Calu3 (cell line): ENCODE measurements at places on chromosomes 11 and 22.

- no peaks in the 10 kb centered on the region for H3K36me3 ChIP-seq
- H3K4me1 ChIP-seq: no peaks in the 10 kb centered on the region
- no peak overlapping the region for H3K27ac ChIP-seq
- DNase-seq: no peak
Measured at GRCh38 chr11:115776916-115777315, 272.7 kb upstream of the CADM1 start.

- DNase-seq: no peak
- H3K4me3 ChIP-seq: no peak overlapping the region
- H3K27ac ChIP-seq: no peak overlapping the region
- H3K36me3 ChIP-seq: no peaks in the 10 kb centered on the region
- no peaks in the 10 kb centered on the region for H3K4me1 ChIP-seq
- no peaks in the 10 kb centered on the region for H3K27me3 ChIP-seq
Measured at GRCh38 chr11:12494699-12495098, 117.3 kb downstream of the PARVA start.

- H3K4me3 ChIP-seq: no peak overlapping the region
- no peaks in the 10 kb centered on the region for H3K4me1 ChIP-seq
- peaks cover 56% of the 10 kb centered on the region for H3K27me3 ChIP-seq
- no peaks in the 10 kb centered on the region for H3K36me3 ChIP-seq
Measured at GRCh38 chr11:68721075-68721474, 30.2 kb downstream of the TESMIN start.

DNA sequence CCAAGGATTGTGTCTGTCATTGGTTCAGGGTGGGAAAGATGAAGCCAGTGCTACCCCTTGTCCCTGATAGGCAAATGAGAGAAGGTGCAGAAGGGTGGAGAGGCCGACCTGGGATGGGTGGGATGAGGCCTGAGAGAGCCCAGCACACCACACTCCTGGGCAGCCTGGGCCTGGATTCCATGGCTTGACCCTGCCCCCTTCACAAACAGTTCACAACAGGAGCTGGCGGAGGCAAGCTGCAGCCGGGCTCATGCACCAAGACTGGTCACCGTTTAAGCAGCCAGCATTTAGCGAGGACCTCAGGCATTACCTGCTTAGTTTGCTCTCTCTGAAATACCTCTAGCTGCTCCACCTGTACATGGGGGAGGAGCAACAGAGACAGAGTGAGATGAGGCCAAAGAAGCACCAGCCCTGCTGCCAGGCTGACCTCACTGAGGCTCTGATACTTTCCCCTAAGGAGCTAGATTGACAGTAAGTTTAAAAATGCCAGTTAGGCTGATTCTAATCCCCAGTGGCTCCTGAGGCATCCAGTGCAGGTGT is 13.5 kb downstream of the IL18BP start:
- peaks cover 67% of the 10 kb centered on the region for H3K36me3 ChIP-seq
- DNase-seq: no peak
- H3K4me1 ChIP-seq: no peaks in the 10 kb centered on the region
- H3K4me3 ChIP-seq: no peak overlapping the region

DNA sequence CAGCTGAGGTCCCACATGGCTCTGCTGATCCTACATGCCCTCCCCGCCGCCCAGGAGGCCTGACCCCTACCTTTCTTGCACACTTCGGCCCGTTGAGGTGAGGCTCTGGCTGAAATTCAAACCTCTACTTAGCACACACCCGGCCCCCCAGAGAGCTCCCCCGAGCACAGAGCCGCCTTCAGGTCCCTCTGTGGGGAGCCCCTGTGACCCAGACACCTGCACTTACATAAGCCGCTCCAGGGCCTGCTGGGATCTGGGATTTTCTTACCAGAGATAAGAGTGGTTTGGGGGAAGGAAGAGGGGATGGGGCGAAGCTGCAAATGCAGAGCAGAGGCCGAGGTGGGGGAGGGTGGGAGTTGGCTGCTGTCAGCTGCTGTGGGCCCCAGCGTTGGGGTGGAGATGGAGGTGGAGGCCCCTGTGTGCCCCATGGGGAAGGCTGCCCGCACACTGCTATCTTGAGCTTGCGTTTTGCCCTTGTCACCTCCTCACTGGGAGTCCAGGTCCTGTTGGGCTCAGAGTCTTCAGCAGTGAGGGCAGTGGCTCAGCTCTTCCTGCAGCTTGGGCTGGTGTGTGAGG is 30.6 kb downstream of the CAPN1 start:
- H3K36me3 ChIP-seq: peaks cover 65% of the 10 kb centered on the region
- no peak overlapping the region for H3K27ac ChIP-seq
- no peaks in the 10 kb centered on the region for H3K4me1 ChIP-seq
- no peak overlapping the region for H3K4me3 ChIP-seq
- DNase-seq: no peak
- no peaks in the 10 kb centered on the region for H3K27me3 ChIP-seq

- H3K27ac ChIP-seq: no peak overlapping the region
- no peak for DNase-seq
- H3K4me1 ChIP-seq: no peaks in the 10 kb centered on the region
- H3K4me3 ChIP-seq: no peak overlapping the region
Measured at GRCh38 chr22:27853424-27853823, 51.9 kb upstream of the MN1 start.

GRCh38 chr11:95714843-95715776 is 74.5 kb downstream of the FAM76B start:
- no peaks in the 10 kb centered on the region for H3K27me3 ChIP-seq
- H3K36me3 ChIP-seq: no peaks in the 10 kb centered on the region
- H3K4me1 ChIP-seq: peaks cover 37% of the 10 kb centered on the region
- peak overlapping the region; percentile 75 for H3K27ac ChIP-seq
- no peak overlapping the region for H3K4me3 ChIP-seq

DNA sequence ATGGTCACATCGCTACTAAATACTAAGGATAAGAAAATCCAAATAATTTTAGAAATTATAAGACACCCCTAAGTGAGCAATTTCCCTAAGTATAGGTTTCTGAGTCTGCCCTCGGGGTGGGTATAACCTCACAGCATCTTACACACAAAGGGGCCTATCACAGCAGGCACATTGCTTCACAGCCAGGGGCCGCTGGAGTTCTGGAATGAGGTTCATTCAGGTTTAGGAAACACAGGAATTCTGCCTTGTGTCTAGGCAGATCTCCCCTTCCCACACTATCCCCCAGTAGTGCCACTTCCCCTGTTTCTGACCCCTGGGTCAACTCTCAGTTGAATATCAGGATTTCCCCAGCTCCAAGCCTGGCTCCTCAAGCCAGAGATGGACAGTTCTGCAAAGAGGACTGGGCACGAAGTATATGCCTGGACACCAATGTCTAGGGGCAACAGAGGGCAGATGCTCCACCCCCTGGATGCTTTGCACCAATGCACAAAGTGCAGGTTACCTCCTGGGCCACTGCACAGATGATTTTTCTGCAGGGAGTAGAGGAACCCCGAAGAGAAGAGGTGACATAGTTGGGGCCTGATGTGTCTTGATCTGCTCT is 11.4 kb downstream of the TUBA8 start:
- no peaks in the 10 kb centered on the region for H3K27me3 ChIP-seq
- no peak overlapping the region for H3K27ac ChIP-seq
- no peaks in the 10 kb centered on the region for H3K36me3 ChIP-seq
- no peak for DNase-seq

DNA sequence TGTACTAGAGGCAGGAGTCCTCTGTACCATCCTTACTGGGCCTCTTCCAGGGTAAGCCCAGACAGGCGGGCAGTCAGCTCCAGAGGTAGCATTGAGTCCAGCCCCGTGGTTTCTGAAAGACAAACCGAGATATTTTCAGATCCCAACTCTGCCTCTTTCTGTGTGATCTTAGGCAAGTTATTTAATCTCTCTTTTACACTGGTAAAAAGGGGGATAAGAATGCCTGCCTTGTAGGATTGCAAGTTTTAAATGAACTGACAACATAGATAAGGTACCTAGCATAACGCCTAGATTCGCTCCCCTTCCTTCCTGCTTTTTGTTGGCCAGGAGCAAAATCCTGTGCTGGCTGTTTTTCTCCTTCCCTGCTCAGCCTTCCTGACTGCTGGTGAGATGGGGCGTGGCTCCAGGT is 56.4 kb upstream of the NNMT start:
- no peak for DNase-seq
- no peaks in the 10 kb centered on the region for H3K4me1 ChIP-seq
- peaks cover 87% of the 10 kb centered on the region for H3K27me3 ChIP-seq
- H3K36me3 ChIP-seq: no peaks in the 10 kb centered on the region
- H3K27ac ChIP-seq: no peak overlapping the region

DNA sequence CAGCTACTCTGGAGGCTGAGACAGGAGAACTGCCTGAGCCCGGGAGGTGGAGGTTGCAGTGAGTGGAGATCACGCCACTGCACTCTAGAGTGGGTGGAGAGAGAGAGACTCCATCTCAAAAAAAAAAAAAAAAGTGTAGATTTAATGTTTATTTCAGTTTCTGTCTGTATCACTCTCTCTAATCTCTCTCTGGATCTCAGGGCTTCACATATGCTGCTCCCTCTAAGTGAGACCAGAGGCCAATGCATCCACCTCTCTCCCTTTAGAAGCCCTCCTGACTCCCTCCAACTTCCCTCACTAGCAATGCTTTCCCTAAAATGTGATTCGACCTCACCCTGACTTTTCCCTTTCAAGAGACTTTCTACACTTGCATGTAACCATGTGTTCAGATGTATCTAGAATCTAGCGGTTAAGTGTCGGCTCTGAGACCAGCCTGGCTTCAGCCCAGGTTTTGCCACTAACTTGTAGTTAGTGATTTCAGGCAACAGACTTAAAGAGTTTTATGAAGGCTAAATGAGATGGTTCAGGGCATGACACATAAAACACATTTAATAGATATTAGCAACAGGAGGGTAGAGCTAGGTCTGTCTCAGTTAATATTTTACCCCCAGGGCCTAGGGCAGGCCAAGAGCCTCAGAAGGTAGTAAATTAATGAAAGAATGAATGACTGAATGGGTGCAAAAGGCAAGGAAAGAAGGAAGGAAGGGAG is 364.3 kb downstream of the LARGE1 start:
- H3K27me3 ChIP-seq: peaks cover 14% of the 10 kb centered on the region
- no peaks in the 10 kb centered on the region for H3K36me3 ChIP-seq
- H3K4me1 ChIP-seq: peaks cover 9% of the 10 kb centered on the region
- no peak overlapping the region for H3K4me3 ChIP-seq
- no peak for DNase-seq

DNA sequence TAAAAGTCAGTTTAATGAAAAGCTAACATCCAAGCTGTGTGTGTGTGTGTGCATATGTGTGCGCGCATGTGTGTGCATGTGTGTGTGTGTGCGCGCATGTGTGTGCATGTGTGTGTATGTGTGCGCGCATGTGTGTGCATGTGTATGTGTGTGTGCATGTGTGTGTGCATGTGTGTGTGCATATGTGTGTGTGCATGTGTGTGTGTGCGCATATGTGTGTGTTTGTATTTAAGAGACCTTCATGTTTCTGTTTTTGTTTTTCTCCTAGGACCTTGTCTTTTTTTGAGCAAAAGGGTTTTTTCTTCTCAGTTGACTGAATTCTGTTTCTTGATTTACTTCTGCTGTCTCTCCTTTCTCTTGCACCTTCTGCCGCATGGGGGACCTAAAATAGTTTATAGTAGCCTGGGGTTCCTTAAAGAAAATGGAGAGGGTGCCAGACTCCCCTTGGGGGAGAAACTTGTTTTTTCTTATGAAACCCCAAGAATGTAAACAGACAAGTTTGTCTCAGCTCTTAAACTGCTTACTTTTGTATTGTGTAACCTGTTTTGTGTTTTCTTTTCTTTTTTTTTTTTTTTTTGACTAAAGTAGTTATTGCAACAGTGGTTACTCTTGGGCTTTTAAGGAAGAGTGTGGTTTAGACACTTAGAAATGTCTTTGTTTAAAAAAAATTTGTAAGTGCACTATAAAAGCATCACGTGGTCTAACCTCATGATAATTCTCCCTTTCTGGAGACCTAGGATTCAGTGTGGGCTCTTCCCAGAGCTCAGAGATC is 53.0 kb downstream of the OSBPL5 start:
- no peak for DNase-seq
- no peak overlapping the region for H3K27ac ChIP-seq
- H3K27me3 ChIP-seq: no peaks in the 10 kb centered on the region
- H3K36me3 ChIP-seq: peaks cover 5% of the 10 kb centered on the region
- H3K4me1 ChIP-seq: no peaks in the 10 kb centered on the region

DNA sequence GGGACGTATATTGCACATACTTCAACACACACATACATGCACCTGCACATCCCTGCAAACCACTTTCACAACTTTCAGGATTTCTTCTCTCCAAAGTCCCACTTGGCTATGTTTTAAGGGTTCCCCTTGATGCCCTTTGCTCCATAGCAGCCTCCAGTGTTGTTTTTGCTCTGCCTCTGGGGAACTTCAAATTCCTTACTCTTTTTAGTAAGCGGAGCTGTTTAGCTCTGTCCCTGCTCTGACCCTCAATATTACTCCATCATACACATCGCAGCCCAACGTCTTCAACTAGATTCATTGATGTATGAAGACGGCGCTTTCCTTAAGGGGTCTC is 18.3 kb downstream of the PRR5L start:
- peaks cover 48% of the 10 kb centered on the region for H3K27me3 ChIP-seq
- peaks cover 38% of the 10 kb centered on the region for H3K4me1 ChIP-seq
- no peak overlapping the region for H3K27ac ChIP-seq
- no peak overlapping the region for H3K4me3 ChIP-seq

- no peak for DNase-seq
- H3K27ac ChIP-seq: no peak overlapping the region
- peaks cover 27% of the 10 kb centered on the region for H3K36me3 ChIP-seq
- H3K4me1 ChIP-seq: peaks cover 6% of the 10 kb centered on the region
- H3K27me3 ChIP-seq: peaks cover 9% of the 10 kb centered on the region
Measured at GRCh38 chr11:66543263-66544107, 2.4 kb downstream of the ZDHHC24 start.

- no peaks in the 10 kb centered on the region for H3K27me3 ChIP-seq
- H3K4me1 ChIP-seq: peaks cover 38% of the 10 kb centered on the region
- DNase-seq: peak; percentile 76
- H3K27ac ChIP-seq: peak within 1 kb of the TSS; percentile 89
- H3K36me3 ChIP-seq: peaks cover 35% of the 10 kb centered on the region
Measured at GRCh38 chr11:20363500-20364340, at the start of gene HTATIP2. Gene HTATIP2 (plus strand): TSS chr11:20363714. CDS start chr11:20364238, 524 bp downstream.

DNA sequence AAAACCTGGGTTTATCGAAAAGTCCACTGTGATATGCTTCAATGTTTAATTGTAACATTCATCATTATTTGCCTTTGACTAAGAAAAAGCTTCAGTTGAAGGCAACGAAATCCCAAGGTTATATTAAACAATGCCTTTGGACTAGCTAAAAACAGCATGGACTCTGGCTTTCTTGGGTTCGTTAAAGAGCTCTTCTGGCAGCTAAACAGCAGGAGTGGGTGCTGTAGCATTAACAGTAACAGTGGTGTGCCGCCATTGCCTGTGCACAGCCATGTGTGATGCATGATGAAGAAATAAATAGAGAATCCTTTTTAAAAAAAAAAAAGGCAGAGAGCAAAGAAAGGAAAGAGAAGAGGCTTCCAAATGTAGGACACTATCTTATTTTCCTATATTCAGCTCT is 406.6 kb upstream of the FAT3 start:
- DNase-seq: no peak
- H3K27ac ChIP-seq: no peak overlapping the region
- no peaks in the 10 kb centered on the region for H3K27me3 ChIP-seq
- H3K36me3 ChIP-seq: no peaks in the 10 kb centered on the region
- H3K4me3 ChIP-seq: no peak overlapping the region

DNA sequence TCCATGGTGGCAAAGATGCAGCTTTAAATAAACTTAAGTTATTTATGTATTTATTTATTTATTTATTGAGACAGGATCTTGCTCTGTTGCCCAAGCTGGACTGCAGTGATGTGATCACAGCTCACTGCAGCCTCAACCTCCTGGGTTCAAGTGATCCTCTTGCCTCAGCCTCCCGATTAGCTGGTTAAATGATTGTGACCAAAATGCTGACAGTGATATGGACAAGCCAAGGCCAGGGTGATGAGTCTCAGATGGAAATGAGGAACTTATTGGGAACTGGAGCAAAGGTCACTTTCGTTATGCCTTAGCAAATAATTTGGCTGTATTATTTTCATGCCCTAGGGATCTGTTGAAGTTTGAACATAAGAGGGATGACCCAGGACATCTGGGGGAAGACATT is 9.3 kb upstream of the LRP5 start:
- H3K36me3 ChIP-seq: peaks cover 10% of the 10 kb centered on the region
- peaks cover 21% of the 10 kb centered on the region for H3K4me1 ChIP-seq
- H3K27ac ChIP-seq: peak overlapping the region; percentile 35
- no peaks in the 10 kb centered on the region for H3K27me3 ChIP-seq
- H3K4me3 ChIP-seq: no peak overlapping the region
- no peak for DNase-seq
